ENCODE measurements at places on chromosomes 4 and X.

GRCh38 chr4:139767168-139767567 lies 101.5 kb downstream of the MGST2 start:
- no peak for DNase-seq

DNA sequence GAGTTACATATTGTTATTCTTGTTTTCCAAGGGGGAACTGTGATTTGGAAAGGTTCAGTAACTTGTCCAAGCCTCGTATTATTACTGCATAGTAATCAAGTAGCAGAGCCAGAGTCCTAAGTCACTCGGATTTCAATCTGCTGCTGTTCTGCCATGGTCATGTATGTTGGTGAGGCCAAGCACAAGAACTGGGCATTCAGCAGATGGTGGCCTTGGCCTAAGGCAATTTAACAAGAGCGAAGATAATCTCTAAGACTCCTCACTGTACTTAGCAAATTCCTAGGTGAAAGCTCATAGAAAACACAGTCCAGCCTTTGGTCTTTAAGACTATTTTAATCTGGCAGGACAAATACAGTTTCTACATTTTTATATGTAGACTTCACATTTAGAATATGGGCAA lies 64.8 kb downstream of the NDST3 start:
- no peak for DNase-seq

DNA sequence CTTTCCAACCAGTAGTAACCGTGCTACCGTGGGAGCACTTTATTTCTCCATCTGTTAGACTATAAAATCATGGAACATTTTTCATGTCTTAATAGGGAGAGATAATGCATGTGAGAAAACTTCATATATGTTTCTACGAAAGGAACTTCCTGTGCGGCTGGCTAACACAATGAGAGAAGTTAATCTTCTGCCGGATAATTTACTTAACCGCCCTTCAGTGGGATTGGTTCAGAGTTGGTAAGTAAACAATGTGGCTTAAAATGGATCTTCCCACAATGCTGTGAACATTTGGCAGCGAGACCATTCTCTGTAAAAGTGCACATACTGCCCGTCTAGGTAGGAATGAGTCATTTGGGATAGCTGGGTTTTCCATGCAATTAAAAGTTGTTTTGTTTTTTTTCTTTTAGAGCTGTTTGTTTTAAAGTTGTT lies 29.6 kb downstream of the PDK3 start:
- DNase-seq, result no peak

DNA sequence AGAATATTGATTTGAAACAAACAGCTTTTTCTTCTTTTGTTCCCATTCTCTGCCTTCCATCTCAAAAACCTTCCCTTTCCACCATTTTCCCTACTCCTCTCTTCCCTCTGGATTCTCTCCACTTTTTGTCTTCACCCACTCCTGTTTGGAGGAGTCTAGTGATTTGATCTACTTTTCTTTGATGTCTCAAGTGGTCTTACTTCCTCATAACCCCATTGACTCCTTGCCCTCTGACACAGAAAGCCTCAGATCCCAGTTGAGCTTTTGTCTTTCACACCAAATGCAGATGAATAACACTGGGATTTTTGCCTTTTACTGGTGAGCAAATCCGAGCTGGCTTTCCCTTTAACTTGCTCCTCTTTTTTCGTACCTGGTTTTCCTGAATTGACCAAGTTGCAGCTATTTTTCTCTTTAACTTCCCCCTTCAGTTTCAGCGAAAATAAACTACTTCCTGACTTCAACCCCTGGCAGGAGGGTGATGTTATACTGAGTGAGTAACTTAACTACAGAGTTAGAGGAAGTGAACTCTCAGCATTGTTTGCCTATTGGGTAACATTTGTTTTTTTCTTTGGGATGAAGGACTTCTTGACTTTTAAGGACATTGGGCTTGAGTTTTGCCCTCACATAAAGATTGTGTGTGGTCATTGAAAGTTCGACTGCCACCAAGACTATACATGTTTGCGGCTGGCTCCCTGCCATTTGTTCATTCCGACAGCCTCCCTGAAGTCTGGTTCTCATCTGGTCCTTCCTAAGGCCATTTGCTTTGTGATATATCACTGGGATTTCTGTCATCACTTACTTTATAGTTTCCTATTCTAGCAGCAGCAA lies 392.8 kb upstream of the NR3C2 start:
- no peak for DNase-seq

DNA sequence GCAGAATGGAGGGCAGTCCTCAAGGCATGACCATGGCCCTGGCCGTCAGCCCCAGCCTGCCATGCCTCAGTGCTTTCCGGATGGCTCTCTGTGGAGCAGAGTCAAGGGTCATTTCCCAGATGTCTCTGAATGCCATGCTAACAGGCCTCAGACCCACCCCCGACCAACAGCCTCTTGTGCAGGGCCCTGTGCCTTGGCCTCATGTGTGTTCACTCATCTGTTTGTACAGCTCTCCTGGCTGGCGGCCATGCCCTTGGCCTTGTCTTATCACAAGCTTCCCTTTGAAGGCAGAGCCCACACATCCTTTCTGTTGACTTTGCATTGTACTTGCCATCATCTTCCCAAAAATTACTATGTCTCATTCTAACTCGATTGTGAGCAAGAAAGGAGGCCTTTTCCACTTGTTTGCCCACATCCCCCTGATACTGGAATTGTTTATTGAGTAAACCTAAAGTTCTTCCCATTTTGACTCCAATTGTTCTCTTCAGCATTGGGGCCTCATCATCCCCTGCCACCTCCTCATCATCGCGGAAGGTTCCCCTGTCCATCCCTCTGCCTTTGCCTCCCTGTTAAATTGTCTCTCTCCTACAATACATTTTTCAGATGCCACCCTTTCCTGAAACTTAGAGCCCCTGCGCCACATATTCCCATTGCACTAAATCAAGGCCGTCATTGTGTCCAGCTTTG lies 6.3 kb downstream of the CA5B start:
- DNase-seq, result no peak
